NCI-H526 treated with DMSO at 0.1 percent for 48 hours (cell line): ENCODE measurements at places on chromosomes 3 and 15.

DNA sequence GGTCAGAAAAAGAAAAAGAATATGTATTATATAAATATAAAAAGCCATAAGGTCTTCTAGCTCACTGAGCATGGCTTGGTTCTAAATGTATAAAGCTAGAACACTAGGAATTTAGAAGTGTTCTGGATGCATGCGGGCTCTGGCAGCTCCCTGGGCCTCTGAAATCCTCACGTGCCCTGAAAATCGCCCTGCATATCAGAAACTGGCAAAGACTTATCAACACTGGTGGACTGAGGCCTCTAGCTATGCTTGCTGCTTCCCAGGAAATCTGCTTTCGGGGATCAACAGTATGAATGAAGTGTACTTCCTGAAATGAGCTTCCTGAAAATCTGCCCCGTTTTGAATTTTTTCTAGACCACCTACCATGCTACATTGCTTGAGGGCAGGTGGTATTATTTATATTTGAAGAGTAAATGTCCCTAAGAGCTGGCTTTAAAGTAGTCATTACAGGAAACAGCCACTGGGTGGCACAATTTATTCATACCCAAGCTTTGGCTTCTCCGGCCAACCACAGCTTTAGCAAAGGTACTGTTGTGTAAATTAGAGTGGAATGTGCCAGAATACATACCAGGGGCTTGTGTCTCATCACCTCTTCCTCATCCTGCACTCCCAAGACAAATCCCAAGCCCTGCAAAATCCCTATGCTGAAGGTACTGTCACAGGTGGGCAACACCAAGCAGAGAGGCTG, 17.7 kb downstream of the CRTAP start:
- peak; percentile 57 for DNase-seq

DNA sequence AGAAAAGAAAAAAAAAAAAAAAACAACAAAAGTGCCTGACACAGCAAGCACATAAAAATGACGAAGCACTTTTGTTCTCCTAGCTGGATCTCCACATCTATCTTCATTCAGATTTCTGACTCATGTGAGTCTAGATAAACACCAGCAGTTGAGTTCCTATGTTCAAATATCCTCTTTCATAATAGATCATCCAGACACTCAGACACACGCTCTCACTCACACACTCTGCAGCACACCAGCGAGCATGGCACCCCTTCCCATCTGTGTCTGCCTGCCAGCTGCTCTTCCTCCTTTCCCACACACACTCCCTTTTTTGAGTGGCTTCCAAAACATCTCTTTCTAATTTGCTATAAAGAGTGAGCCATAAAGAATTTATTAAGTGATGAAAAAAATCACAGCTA, 19.8 kb upstream of the CELF6 start:
- no peak for DNase-seq

DNA sequence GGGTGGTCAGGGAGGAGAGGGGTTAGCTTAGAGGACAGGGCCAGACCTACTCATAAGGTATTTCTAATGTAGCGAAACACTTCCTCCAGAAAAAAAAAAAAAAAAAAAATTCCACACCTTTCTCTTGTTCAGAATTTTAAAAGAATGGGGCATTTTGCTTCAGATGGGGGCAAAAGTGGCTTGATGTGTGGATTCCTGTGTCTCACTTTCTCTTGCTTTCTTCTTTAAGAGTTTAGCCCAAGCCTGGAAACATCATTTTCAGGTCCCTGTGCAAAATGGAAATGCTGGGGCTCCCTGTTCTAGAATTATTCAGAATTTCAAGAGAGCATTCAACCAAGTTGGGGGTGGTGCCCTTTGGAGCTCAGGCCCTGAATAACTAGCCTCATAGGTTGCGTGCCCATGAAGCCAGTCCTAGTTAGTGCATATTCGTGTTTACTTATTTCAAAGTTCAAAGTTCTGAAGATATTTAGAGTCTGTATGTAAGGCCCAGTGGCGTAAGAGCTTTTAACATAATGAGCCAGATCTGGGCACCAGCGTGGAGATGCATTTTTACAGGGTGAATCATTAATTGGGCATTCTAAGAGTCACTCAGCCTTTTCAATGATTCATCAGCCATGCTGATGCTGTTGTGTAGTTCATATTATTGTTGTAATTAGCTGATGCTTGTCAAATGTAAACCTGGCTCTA, 104.5 kb downstream of the RPLP1 start:
- DNase-seq, result no peak

DNA sequence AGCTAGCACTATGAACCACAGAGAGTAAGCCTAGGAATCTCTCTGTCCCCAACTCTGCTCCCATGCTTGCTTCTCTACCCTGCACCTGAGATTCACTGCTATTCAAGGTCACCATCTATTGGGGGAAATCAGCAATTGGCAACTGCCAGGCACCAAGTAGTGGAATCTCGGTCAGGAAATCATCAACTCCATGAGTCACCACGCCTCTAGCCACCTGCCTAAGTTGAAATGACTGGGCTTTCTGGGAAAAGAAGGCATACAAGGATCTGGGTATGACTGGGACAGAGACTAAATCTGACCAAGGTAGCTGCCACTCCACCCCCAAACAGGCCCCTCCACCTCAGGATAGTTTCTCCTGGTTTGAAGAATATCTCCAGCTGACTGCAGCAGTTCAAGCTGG, 464.1 kb upstream of the CBLB start:
- no peak for DNase-seq

GRCh38 chr3:57158325-57158724, 6.8 kb downstream of the IL17RD start:
- no peak for DNase-seq

GRCh38 chr3:134357914-134358811, 16.1 kb downstream of the AMOTL2 start:
- DNase-seq, result peak; percentile 25

DNA sequence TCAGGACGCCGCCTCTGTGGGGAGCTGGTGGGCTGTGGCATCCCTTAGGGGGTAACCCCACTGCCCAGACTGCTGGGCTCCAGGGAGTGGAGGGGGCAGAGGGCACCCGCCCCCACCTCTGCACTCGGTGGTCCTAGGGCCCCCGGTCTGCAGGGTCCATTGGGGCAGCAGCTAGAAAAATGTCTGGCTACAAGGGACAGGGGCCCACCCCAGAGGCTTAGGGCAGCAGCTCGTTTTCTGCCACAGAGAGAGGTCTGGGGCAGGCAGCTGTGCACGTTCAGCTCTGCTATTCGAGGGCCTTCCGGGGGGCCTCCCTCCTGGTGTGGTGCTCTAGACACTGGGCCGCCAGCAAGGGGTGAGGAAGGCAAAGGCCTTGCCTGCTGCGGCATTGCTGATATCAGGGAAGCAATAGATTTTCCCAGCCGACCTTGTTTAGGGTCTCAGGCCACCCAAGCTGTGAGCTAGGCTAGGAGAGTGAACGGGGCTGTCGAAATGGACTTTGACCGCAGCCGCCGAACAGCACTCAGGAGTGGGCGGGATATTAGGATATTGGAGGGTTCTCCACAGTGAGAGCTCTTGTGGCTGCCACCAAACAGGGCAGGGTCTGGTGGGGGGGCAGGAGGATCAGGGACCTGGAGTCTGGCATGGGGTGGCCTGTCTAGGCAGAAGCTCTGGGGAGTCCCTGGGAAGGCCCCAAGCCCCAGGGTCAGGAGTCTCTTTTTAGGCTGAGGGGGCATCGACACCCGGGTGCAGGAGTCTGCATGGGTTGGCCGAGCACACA, 61.4 kb upstream of the KLF13 start:
- no peak for DNase-seq

DNA sequence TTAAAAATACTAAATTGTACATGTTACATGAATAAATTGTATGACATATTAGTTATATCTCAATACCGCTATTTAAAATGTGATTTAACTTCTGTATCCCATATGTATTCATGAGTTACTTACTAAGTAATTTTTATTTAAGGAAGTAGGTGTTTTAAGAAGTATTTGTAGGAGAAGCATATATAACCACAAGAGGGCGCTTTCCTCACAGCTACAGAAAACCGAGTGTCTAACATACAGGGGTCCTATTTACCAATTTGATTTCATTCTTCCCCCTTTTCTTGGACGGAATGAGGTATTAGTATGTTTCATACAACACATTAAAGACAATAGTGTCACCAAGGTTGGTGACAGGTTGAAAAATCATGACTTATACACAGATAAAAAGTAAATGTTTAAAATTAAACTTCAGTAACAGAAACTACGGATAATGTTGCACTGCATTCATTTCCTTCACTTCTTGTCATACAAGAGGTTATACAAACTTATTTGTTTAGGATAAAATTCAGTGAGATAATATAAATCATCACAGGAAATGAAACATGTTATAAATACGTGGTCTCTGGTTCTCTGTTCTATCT, 253.6 kb downstream of the MAGI1 start:
- peak; percentile 13 for DNase-seq

GRCh38 chr3:122784436-122784835, 9.2 kb downstream of the HSPBAP1 start:
- DNase-seq, result no peak

- peak; percentile 9 for DNase-seq
Observed at GRCh38 chr15:37981775-37982174, 47.3 kb downstream of the TMCO5A start.

- DNase-seq, result no peak
Observed at GRCh38 chr3:119500901-119501300, 2.6 kb downstream of the TIMMDC1 start.

DNA sequence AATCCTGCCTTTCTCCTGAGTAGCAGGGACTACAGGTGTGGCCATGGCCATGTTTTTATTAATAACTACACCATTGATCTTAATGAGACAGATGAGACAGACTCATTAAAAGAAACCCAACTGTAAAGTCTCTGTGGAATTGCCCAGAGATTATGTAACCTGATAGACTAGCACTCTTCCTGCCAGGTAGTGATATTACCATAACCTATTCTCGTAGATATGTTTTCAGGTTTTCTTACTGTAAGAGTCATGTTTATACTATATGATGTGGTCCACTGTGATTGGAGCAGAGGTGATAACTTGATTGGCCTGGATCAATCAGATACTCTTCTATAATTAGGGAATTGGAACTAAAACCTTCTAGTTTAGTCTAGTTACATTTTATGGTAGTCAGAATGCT, 93.7 kb downstream of the NFKBIZ start:
- DNase-seq, result no peak
